Activated gamma-delta T cell treated with anti-CD3 and anti-CD28 coated beads, Interleukin-2, amount 50 U/mL, for 16 hours (primary cell): ENCODE measurements at places on chromosomes 4 and X.

DNA sequence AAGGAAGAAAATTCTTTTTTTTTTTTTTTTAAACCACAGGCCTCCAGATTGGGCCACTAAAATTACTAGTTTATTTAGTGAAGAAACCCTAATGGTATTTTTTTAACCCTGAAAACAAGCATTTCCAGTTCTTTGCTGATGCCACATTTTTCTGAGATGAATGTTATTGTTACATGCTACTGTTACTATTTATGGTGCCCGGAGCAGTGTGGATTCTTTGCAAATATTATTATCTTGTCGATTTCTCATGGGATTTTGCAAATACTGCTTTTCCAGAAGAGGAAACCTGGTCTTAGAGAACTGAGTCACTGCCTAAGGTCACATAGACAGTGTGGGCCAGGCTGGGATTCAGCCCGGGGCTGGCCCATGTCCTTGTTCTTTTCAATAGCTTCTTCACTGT lies 8.7 kb upstream of the ALAS2 start:
- DNase-seq: no peak

DNA sequence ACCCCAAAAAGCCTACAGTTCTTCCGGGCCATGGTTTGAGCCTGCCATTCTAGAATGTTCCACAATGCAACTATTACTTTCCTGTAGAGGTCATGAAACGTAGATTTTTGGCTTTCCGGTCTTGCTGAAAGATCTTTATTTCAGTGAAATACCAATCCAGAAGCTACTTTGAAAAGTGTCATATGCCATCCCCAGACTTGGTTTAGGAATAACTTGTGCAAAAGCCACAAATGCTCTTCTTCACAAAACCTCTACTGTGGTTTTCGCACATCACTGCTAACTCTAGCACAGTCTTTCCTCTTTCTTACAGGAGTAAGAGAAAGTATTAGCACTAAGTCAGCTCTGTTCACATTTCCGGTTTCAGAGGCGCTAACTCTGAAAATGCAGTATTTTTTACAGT lies 12.7 kb upstream of the CD40LG start:
- no peak for DNase-seq

GRCh38 chr4:1208970-1209704 lies 36.8 kb upstream of the SPON2 start:
- DNase-seq: no peak

- no peak for DNase-seq
Observed at GRCh38 chrX:47217121-47217851, 1.2 kb upstream of the CDK16 start.

GRCh38 chr4:82918091-82918490 lies 17.6 kb downstream of the THAP9 start:
- DNase-seq: no peak

DNA sequence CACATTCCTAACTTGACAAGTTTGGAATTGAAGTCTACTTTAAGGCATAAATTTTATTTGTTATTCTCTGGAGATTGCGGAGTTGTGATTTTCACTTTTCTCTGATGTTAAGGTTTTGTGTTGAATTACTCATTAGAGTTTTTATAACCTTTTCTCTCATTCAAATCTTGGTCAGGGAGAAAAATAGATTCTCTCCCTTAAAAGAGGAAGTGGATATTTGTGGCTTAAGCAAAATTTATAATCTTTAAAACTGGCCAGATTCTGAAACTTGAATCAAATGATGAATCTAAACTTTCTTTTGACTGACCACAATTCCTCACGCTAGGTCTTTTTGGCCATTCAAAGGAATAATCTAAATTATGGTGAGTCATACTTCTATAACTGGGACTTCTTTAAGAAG lies 361.4 kb downstream of the TEX13C start:
- DNase-seq: no peak

DNA sequence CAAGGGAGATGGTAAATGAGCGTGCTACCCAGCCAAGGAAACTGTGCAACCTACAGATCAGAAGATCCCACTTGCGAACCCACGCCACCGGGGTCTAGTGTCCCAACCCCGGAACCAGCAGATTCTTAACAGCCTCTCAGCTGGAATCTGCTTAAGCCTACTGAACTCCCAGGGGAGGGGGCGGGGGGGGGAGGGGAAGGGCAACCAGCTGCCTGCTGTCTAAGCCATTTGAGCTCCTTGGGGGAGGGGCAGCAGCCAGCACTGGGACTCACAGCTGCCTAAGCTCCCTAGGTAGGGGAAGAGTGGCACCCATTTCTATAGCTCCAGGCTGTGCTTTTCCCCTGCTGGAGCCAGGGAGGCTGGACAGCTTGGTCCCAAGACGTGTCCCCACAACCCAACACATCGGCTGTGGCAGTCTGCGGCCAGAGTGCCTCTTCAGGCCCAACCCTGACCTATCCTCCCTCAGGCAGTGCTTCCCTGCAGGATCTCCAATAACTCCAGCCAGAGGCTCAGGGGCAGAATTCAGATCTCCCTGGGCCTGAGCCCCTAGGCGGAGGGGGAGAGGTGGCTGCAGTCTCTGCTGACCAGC lies 289.2 kb downstream of the LDB2 start:
- no peak for DNase-seq

DNA sequence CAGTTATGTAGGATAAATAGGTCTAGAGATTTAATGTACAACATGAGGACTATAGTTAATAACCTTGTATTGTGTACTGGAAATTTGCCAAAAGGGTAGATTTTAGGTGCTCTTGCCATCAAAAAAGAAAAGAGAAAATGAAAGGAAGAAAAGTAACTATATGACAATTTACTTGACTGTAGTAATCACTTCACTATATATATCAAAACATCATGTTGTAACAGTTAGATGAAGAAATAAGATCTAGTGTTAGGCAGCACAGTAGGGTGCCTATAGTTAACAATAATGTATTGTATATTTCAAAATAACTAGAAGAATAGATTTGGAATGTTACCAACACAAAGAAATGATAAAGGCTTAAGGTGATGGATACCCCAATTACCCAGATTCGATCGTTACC lies 35.9 kb upstream of the AP1S2 start:
- no peak for DNase-seq

- DNase-seq: peak; percentile 29
Observed at GRCh38 chr4:2261110-2261852, 628 bp downstream of the MXD4 start.

DNA sequence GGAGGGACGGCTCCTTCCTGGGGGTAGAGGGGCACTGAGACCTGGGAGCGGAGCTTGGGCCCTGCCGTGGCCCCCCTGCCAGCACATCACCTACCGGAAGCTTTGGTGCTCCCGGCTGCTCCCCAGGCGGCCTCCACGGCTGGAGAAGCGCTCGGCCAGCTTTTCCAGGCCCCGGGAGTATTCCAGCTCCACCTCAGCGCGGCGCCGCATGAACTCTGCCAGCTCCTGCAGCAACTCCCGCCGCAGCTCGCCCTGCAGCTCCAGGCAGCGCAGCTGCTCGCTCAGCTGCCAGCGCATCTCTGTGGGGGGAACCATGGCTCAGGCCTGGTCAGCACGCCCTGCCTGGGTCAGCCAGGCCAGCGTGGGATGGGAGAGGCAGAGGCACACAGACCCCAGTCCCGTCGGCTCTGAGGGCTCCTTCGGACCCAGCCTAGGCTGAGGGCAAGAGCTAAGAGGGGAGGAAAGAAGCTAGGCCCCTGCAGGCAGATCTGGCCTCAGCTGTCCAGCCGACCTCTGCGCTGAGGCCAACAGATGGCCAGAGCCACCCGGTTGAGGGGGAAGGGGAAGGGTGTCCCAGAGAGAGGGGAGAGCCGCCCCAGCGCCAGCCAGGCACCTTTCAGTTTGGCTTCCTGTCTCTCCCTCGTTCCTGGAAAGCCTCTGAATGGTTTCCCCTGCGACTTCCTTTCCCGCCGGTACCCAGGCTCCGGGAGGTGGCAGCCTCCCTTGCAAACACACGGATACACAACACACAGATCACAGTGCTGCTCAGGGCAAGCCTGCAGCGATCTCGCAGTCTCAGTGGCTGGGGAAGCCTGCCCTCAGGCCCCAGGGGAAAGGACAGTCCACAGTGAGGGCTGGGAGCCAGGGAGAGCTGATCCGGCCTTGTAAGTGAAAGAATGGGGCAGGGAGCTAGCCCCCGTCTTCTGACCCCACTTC lies 4.3 kb downstream of the ARHGAP4 start:
- no peak for DNase-seq

- no peak for DNase-seq
Observed at GRCh38 chrX:114581528-114582263, 2.2 kb upstream of the HTR2C start.

- no peak for DNase-seq
Observed at GRCh38 chr4:112099701-112100297, 45.5 kb upstream of the FAM241A start.

GRCh38 chrX:130756233-130756632 lies 146.8 kb downstream of the ENOX2 start:
- no peak for DNase-seq

GRCh38 chr4:124067046-124067445 lies 645.5 kb downstream of the ANKRD50 start:
- DNase-seq: no peak

GRCh38 chr4:3233391-3234071 lies 15.4 kb upstream of the MSANTD1 start:
- DNase-seq: no peak

- DNase-seq: no peak
Observed at GRCh38 chr4:140070366-140070765, 83.6 kb downstream of the MAML3 start.

- DNase-seq: no peak
Observed at GRCh38 chr4:79759793-79760192, 313.2 kb downstream of the ANTXR2 start.

GRCh38 chr4:149113804-149114430 lies 671.7 kb upstream of the NR3C2 start:
- DNase-seq: no peak

DNA sequence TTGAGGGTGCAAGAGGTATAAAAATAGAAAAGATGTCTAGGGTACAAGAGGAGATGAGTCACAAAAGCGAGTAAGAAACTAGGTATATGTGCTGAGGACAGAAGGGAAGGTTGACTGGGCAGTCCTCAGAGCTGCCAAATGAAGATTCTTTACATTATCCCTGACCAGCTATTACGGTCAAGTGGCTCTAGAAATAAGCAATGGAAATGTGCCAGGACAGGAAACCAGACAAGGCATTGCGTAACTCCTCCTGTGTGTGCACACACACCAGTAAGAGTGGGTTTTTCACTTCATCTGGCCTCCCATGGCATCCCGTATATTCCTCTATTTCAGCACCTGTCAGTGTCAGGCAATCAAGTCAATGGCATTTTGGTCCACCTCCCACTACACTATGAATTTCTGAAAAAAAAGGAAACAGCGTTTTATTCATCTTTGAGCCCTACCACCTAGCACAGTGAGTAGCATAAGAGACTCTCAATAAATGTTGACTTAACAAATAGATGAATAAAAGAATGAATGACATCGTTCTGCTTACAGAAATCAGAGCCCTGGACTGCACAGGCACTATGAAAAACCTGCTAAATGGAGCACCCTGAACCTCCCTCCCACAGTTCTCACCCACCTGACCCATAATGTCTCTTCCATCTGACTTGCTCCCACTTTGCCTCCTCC lies 62.6 kb upstream of the KLF3 start:
- DNase-seq: no peak

GRCh38 chr4:134328741-134329140 lies 127.2 kb upstream of the PABPC4L start:
- DNase-seq: no peak

GRCh38 chr4:154452798-154453346 lies 38.7 kb downstream of the DCHS2 start:
- no peak for DNase-seq

DNA sequence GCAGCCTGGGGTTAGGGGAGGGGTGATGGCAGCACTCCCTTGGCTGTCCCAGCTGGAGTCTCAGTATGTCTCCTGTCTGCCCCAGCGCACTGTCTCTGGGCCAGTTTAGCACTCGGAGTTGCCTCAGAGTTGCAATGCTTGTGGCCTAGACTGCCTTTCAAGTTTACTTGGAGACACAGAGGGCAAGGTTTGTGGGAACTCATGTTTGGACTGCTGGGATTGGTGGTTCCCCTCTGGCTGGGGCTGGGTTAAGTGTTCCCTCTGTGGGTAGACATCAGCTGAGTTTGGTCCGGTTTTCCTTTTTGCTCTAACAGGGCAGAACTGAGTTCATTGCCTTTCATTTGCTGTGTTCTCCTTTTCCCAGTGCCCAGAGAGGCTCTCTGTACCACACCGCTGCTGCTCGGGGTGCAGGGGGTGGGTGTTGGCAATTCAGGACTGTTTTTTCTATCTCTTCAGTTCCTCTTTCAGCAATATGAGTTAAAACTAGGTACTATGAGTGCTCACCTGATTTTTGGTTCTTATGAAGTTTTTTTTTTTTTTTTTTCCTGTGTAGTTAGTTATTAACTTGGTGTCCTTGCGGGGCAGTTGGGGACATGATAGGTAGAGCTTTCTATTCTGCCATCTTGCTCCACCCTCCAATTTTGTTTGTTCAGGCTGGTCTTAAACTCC lies 17.2 kb downstream of the RAB33B start:
- DNase-seq: no peak

GRCh38 chrX:11629593-11630211 lies 36.0 kb downstream of the ARHGAP6 start:
- DNase-seq: no peak

DNA sequence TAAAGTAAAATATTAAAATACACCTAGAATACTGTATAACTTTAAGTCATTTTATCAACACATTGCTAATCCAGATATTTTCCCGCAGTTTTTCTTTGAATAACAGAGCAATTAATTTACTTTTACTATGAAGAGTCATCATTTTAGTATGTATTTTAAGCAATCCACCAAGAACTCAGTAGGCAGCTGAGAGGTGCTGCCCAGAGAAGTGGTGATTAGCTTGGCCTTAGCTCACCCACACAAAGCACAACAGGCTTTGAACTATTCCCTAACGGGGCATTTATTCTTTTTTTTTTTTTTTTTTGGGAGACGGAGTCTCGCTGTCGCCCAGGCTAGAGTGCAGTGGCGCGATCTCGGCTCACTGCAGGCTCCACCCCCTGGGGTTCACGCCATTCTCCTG lies 74.4 kb downstream of the CD38 start:
- no peak for DNase-seq

DNA sequence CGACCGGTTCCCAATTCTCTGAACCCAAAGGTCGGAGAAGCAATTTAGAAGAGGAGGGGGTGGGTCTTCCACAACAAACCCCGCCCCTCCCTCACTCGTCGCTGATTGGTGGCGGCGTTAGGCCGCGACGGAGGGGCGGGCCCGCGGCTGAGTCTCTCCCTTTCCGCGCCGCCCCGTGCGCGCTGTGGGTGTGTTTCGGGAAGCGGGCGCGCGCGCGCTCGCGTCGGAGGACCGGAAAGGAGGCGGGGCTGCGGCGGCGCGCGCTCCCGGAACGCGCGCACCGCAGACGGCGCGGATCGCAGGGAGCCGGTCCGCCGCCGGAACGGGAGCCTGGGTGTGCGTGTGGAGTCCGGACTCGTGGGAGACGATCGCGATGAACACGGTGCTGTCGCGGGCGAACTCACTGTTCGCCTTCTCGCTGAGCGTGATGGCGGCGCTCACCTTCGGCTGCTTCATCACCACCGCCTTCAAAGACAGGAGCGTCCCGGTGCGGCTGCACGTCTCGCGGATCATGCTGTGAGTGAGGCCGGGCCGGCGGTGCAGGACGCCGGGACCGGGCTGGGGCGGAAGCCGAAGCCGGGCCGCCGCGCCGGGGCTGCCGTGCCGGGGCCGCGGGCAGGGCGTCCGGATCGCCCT lies at the start of gene SPCS3:
Gene SPCS3, plus strand, starts transcription at position 263 of the 636 bp plus-strand sequence. Its CDS starts 111 bp downstream, at position 374.
- peak; percentile 91 for DNase-seq

GRCh38 chrX:108307132-108308085 lies 130.8 kb downstream of the COL4A6 start:
- DNase-seq: no peak

GRCh38 chrX:48540028-48540375 lies 488 bp downstream of the TBC1D25 start:
- DNase-seq: peak; percentile 36
